ENCODE measurements at places on chromosomes 1 and 21.
A peak's percentile ranks its signal among the peaks of the same experiment; 100 is the strongest.

DNA sequence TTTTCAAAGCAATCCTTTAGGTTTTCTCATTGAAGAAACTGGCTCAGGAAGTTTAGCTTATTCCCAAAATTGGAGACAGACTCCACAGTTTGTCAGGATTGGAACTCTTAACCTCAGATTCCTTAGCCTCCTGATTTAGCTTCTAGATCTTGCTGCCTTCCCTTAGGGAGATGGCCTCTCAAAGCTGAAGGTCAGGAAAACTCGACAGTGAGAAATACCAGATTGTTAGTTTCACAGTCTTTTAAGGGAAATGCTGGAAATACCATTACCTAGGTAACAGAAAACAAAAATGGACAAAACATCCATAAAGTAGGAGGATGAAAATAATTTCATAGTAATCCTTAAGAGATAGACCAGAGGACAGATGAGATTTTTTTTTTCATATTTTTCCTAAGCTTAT lies 7.8 kb downstream of the RASAL2 start:
- DNase-seq = peak; percentile 82

DNA sequence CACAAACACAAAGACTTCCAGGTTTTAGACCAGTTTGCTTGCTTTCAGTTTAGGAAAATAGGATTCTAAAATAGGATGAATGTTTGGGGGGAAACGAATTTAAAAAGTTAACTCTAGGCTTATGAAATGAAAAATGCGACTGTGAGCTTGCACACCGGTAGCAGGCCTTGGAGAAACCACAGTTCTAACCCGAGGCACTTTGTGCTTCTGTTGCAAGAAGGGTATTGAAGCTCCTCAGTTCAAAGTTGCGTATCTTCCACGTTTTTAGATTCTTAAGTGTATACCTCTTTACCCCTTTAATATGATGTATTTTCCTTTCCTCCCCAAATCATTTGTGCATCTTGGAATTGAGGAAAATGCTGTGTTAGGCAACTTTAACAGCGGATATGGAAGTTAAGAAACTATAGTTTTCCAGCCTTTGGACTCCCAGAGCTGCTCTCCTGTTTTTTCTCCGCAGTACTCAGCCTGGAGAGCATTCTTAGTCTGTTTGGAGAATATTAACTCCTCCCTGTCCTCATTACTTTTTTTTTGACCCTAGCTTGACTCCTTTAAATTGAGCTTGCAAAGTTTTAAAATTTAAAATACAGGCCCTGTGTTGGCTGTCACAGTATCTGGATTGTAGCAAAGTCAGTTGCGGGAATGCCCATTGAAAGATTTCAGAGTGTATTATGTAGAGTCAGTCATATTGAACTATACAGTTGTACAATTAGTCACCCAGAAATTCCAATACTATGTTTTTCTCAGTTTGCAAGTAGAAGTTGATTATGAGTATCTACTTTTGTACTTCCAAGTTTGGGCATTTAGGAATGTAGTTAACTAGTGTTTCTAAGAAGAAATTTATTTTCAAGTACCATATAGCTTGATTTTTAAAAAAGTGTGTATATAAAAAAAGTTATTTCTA lies 2.6 kb downstream of the MRPS6 start:
- no peak for DNase-seq

GRCh38 chr1:91685994-91686393 lies 185.3 kb downstream of the CDC7 start:
- DNase-seq = no peak

DNA sequence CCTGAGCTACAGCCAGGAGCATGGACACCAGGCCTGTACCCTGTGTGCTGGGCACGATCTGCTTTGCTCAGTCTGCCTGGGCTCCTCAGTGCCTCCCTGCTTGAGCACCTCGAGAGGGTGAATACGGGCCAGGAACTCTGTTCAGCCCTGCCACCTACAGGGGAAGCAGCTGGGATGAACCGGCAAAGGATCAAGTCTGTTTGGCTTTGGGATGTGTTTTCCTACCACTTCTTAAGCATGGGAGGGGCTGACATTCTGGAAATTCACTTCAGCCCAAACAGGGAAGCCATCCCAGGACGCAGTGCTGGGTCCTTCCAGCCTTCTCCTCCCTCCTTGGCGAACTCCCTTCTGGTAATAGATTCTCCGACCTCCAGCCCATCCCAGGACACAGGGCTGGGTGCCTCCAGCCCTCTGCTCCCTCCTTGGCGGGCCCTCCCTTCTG lies 55.8 kb upstream of the SELENON start:
- DNase-seq = peak; percentile 73

DNA sequence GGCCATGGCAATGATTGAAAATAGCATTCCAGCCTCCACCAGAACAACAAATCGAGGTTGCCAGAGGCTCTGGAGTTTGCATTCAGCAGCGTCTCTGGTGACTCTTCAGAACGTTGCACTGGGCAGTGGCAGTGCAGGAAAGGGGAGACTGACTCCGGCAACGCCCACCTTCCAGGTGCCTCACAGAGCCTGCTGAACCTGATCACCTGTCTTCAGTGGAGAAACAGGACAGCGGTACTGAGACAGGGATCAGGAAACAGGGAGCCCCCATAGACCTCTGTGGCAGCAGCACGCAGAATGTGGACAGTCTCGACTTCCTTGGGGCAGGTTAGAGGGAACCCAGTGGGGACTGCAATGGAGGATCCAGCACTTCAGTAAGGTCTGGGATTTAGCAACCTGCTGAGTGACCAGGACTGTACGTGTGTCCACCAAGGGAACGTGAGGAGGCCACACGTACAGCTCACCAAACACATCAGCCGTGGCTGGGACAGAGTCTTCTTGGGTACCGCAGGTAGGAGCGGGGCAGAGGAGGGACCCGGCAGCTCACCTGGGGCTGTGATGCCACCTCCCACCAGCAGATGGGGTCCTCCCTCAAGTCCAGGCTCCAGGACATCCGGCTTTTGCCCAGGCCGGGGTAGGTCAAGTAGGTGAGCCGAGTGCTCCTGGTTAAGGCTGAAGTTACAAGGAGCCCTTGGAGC lies 128.6 kb downstream of the PRDM2 start:
- DNase-seq = no peak

- no peak for DNase-seq
These were observed 96.2 kb downstream of the DPYD start for GRCh38 chr1:97824624-97825023.

DNA sequence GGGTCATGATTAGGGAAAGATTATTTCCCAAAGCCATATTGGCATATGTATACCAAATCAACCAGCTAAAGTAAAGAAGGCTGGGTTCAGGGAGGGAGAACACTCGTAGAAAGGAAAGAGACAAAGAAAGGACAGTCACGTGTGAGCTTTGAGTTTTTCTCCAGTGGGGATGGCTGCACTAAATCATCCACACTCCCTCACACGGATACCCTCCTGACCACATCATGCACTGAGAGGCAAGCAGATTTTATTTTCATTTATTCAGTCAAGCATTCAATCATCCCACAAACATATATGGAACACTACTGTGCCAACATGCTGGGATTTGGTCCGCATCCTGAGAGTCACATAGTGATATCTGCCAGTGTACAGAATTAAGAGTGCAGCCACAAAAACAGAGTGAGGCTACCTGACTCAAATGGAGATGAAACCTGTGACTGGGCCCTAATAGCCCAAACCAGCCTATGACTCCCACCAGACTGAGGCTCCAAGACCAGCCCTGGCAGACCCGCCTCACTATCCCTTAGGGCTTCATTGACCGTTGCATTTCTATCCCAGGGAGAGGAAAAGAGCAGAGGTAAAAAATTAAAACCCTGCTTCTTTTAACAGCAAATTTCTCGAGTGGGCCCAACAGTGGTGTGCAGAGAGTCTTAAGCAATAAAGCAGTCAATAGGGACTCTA lies 155.9 kb downstream of the BARHL2 start:
- DNase-seq = no peak

GRCh38 chr1:205965036-205965884 lies 22.0 kb upstream of the SLC26A9 start:
- no peak for DNase-seq

DNA sequence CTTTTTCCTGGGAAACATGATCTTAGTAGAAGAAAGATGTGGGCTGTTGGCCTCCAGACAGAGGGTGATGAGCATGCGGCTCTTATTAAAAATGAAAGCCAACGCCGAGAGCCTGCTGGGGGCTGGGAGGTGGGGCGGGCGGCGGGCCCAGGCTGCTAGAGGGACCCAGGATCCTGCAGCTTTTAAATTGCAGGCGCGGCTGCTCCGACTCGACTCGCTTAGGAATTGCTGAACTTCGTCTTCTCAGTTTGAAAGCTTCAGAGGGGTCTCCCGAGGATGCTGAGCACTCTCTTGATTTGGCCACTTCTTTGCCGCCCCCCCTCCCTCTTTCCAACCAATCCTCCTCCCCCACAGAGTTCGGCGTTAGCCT lies 1.2 kb downstream of the AGPAT3 start:
- peak; percentile 36 for DNase-seq

- DNase-seq = no peak
These were observed 120.2 kb downstream of the DMRTB1 start for GRCh38 chr1:53579221-53580008.

- DNase-seq = peak; percentile 76
These were observed 21.8 kb downstream of the SLC27A3 start for GRCh38 chr1:153796786-153797659.

- DNase-seq = no peak
These were observed 15.1 kb downstream of the RNF223 start for GRCh38 chr1:1058921-1059493.

DNA sequence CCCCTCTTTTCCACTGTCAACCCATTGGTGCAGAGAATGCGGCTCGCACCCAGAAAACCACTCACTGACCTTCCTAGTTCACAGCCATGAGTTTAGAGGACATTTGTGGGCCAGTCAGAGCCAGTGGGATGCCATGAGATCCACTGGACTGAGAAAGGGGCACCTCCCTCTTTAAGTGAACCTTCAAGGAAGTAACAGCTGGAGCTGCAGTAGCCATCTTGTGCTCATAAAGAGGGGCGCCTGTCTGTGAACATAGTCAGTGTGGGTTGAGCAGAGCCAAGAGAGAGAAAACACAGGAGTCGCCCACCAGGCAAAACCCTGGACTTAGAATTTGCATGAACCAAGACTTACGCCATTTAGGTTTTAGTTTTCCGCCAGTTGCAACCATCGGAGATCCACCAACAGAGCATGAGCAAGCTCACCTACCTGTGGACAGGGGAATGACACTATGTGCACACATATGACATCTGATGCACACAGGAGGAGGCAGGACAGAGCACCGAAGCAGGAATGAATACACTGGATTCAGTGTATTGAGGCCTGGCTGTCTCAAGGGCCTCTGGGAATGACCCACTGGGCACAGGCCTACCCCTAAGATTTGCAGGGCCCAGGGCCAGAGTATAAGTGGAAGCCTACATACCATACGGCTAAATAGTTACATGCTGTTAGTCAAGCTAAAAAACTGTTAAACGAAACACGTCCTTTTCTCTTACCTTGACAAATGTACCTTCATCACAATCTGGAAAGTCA lies 151.6 kb downstream of the GRIK3 start:
- no peak for DNase-seq

DNA sequence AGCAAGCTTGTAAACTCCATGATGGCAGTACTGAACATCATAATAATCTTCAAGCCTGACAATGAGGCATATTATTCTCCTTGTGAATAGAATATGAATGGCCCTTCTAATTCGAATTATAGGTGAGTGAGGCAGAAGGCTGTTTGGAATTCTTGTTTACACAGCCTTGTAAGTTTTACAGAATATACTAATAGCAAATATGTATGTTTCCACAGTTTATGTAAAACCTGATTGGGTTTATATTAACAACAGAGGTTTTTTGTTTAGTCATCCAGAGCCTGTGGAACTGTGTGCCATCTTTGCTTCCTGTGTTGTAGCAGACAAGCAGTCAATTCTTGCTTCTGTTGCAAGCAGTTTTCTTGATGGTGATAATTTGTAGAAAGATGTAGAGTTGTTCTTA lies 8.0 kb downstream of the OSBPL9 start:
- peak; percentile 13 for DNase-seq

DNA sequence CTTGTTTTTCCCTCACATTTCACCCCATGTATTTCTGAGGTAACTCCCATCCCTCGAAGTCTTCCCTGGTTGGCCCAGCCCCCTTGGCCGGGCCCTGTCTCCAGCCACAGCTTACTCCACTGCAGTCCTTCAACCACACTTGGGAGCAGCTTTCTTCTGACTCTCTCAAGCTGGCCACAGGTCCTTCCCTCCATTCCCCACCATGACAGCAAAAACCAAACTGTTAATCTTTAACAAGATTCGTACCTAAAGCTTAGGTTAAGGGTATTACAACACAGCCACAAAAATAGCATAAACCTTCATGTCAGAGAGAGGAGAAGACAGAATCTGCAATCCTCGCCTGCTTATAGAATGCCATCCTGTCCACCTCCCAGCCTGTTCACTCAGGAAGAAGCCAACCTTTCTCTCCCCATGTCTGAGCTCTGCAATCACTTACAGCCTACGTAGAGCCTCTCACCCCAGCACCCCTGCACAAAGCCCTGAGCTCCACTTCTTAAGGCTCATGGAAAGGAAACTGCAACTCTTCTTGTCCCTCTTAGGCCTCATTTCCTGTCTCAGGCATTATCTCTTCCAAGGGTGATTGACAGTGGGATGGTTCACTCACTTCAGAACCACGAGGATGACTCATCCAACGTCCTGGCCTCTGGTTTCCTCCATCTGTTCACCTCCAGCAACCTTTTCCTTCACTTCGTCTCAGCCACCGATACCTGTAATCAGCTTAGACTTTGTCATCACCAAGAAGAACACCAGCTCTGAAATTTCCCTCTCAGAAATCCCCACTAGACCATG lies 72.8 kb downstream of the CD2 start:
- peak; percentile 67 for DNase-seq

DNA sequence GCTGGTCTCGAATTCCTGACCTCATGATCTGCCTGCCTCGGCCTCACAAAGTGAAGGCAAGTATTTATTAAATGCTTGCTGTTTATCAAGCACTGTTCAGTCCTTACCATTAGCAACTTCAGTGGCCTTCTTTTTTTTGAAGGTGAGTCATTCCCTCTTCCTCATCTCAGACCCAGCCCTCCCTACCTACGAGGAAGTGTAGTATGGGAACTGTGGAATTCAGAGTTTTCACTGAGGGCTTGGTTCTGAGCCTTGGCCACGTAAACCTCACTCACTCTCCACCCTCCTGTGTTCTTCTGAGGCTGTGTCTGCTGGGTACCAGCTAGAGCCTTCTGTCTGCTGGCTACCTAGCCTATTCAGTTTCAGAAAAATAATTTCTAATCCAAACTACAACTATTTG lies 218.3 kb upstream of the SGIP1 start:
- DNase-seq = peak; percentile 28

DNA sequence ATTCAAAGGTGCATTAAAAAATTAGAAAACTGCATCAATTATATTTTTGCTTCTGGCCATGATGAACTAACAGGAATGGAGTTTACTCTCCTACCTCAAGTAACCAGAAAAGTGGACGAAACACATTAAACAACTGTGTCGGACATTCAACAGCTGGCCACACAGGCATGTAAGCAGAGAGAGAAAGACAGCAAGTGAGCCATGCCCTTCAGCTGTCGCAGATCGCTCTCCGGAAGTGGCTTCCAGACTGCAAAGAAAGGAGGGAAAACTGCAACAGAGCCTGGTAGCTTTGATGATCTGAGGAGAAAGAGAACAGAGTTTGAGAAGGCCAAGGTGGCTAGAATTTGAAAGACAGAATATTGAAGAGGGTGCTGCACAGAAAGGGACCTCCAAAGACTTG lies 557.2 kb downstream of the MATN1 start:
- DNase-seq = no peak
